SJSA1 (cell line): ENCODE measurements at places on chromosomes 11 and 22. TPM values are rescaled to one million over a fixed set of nuclear protein-coding genes. Genes with fewer than 3 reads are reported as not detected.
A peak's percentile ranks its signal among the peaks of the same experiment; 100 is the strongest.

The UPK3A gene
- not detected in 2 replicates for total RNA-seq

The SAA4 gene
- total RNA-seq: not detected in 2 replicates

The IRAG1 gene
- 3.8 and 4.6 TPM in 2 replicates for total RNA-seq

The ISX gene
- total RNA-seq: not detected in 2 replicates

GRCh38 chr22:37896939-37897338 lies 9.2 kb upstream of the MICALL1 start:
- no peak for DNase-seq
- peaks cover 9% of the 10 kb centered on the region for H3K36me3 ChIP-seq
- peaks cover 21% of the 10 kb centered on the region for H3K4me1 ChIP-seq
- H3K27ac ChIP-seq: no peak overlapping the region
- H3K27me3 ChIP-seq: no peaks in the 10 kb centered on the region

GRCh38 chr22:35312198-35313059 lies 12.7 kb downstream of the TOM1 start:
- no peak overlapping the region for H3K4me3 ChIP-seq
- peak overlapping the region; percentile 40; the same call in 1 of the 2 replicates for H3K27ac ChIP-seq

GRCh38 chr11:107116358-107116757 lies 98.1 kb upstream of the GUCY1A2 start:
- no peak for DNase-seq
- no peaks in the 10 kb centered on the region for H3K36me3 ChIP-seq
- H3K27me3 ChIP-seq: no peaks in the 10 kb centered on the region
- H3K4me3 ChIP-seq: no peak overlapping the region
- no peak overlapping the region for H3K27ac ChIP-seq
- no peaks in the 10 kb centered on the region for H3K4me1 ChIP-seq

GRCh38 chr11:119624102-119624615 lies 104.8 kb downstream of the NECTIN1 start:
- no peak for DNase-seq
- no peak overlapping the region for H3K4me3 ChIP-seq
- H3K4me1 ChIP-seq: no peaks in the 10 kb centered on the region
- no peaks in the 10 kb centered on the region for H3K36me3 ChIP-seq

DNA sequence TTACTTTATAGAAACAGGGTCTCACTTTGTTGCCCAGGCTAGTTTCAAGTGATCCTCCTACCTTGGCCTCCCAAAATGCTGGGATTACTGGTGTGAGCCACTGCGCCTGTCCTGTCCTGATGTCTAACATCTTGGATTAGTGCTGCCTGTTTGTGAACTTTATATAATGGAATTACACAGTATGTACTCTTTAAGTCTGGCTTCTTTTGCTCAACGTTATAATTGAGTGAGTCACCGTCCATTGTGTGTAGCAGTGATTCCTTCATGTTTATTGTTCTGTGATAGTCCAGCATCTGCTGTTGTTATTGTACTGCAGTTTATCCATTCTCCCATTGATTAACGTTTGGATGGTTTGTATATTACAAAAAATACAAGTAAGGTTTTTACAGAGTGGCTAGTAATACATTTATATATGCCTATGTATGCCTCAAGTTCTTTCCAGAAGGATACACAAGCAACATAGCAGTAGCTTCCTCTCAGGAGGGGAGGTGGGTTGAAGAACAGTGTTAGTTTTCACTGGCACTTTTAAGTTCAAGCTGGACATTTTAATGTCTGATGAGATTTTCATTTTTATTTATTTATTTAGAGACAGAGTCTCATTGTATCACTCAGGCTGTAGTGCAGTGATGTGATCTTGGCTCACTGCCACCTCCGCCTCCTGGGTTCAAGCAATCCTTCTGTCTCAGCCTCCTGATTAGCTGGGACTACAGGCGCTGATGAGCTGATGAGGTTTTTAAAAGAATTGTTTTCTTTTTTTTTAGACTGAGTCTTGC lies 25.2 kb upstream of the MICALL1 start:
- no peak overlapping the region for H3K4me3 ChIP-seq
- H3K27ac ChIP-seq: no peak overlapping the region
- no peaks in the 10 kb centered on the region for H3K27me3 ChIP-seq
- DNase-seq: no peak
- peaks cover 82% of the 10 kb centered on the region for H3K36me3 ChIP-seq
- H3K4me1 ChIP-seq: peaks cover 16% of the 10 kb centered on the region

GRCh38 chr11:79173615-79174014 lies 267.2 kb downstream of the TENM4 start:
- no peaks in the 10 kb centered on the region for H3K36me3 ChIP-seq
- DNase-seq: no peak
- H3K27ac ChIP-seq: no peak overlapping the region
- H3K4me3 ChIP-seq: no peak overlapping the region
- no peaks in the 10 kb centered on the region for H3K4me1 ChIP-seq
- H3K27me3 ChIP-seq: no peaks in the 10 kb centered on the region

- H3K4me3 ChIP-seq: no peak overlapping the region
- no peak overlapping the region for H3K27ac ChIP-seq
- no peaks in the 10 kb centered on the region for H3K4me1 ChIP-seq
- no peaks in the 10 kb centered on the region for H3K27me3 ChIP-seq
These were observed 7.8 kb upstream of the TNFRSF13C start for GRCh38 chr22:41934284-41935014.

DNA sequence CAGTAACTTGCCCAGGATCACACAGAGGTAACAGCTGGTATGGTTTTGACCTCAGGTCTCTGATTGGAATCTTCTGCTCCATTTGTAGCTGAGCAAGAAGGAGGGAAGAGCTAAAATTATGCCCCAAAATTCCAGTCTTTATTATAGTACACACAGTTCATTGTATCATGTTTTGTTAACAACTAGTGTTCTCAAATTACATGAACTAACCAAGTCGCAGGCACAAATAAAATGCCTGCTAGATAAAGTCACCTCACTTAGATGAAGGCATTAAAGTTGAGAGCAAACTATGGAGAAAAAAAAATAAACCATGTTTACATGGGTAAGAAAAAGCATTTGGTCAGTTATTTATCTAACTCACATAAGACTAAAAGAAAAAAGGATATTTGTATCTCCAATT lies 58.8 kb downstream of the PDGFD start:
- H3K36me3 ChIP-seq: no peaks in the 10 kb centered on the region
- H3K27me3 ChIP-seq: no peaks in the 10 kb centered on the region
- peaks cover 17% of the 10 kb centered on the region for H3K4me1 ChIP-seq
- H3K27ac ChIP-seq: peak overlapping the region; percentile 64

GRCh38 chr11:122160841-122161590 lies 45.0 kb upstream of the BLID start:
- no peak overlapping the region for H3K4me3 ChIP-seq
- H3K4me1 ChIP-seq: peaks cover 46% of the 10 kb centered on the region
- H3K36me3 ChIP-seq: no peaks in the 10 kb centered on the region
- no peaks in the 10 kb centered on the region for H3K27me3 ChIP-seq

DNA sequence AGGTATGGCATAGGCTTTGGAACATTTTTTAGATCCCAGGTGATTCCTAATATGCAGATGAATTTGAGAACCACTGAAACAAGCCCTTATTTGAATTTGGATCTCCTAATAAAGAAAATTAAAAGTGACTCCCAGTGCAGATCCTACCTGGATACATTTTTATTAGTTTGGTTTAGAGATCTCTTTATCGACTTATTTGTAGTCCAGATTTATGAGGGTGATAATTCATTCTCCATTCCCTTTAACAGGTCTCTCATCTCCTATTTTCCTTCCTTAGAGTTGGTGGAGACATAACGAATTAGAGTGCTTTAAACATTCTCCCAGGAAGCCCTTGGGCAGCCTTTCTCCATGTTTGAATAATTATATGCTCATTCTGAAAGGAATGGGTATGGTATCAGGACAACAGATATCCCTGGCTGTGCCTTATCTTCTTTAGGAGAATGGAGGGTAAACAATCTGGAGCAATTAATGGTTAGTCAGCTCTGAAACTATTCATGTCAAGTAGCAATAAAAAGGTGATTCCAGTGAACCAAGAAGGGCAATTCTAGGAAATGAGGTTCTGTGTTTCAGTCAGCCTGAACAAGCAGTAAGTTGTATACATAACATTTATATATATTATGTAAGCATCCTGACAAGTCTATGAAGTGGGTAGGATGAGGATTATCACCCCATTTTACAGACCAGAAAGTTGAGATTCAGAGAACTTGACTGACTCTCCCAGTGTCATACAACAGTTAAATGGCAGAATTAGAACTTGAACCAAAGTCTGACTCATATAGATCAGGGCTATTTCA lies 53.9 kb upstream of the RCE1 start:
- H3K4me1 ChIP-seq: peaks cover 9% of the 10 kb centered on the region
- no peak overlapping the region; the same call in 1 of the 2 replicates for H3K27ac ChIP-seq
- peaks cover 3% of the 10 kb centered on the region; the same call in 1 of the 2 replicates for H3K36me3 ChIP-seq

- no peak overlapping the region for H3K27ac ChIP-seq
- no peak overlapping the region for H3K4me3 ChIP-seq
- H3K27me3 ChIP-seq: no peaks in the 10 kb centered on the region
- DNase-seq: peak; percentile 6
These were observed 84.7 kb downstream of the MSANTD4 start for GRCh38 chr11:105937331-105937730.
